Left hindlimb (tissue), 1 donor: ENCODE measurements at places on chromosomes 12 and 14.

DNA sequence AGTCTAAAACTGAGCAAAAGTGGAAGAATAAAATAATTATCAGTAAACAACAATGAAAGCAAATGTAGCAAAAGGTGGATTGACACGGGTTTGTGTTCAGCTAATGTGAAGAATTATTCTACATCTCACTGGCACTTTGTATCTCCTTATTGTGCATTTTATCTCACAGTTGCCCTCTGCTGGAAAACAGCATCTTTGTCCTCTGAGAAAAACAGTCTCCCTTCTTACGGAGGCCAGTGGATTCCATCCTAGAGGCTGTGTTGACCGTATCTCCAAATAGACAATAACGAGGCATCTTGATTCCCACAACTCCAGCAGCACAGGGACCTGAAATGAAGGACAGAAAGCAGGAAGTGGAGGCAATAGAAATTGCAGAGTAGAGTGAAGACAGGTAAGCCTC, 51.3 kb upstream of the PLBD1 start:
- DNase-seq = no peak

DNA sequence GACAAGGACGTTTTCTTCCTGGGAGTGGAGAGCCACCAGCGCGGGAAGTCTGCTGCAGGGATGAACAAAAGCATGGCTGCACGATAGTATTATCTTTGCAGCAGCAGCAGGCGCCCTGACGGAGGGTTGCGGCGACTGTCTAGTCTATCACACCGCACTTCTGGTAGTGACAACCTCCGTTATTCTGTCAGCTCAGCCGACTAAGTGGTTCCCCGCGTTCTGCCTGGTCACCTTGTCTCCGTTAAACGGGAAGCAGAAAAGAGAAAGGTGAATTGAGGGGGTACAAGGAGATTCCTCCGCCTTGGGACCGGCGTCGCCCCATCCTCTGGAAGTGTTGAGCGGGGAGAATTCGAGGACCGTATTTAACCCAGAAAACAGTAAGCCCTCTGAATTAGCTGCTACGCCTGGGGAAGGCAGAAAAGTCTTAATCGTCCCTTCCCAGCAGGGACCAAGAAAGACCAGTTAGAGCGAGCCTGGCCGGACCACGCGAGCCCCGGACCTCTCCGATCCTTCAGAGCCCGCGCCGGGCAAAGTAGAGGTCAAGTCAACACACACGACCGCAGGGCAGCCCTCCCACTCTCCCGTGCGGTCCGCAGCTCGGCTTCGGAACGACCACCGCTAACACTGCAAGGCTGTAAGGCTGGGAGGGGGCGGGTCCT, 536 bp upstream of the DAAM1 start:
- no peak for DNase-seq

DNA sequence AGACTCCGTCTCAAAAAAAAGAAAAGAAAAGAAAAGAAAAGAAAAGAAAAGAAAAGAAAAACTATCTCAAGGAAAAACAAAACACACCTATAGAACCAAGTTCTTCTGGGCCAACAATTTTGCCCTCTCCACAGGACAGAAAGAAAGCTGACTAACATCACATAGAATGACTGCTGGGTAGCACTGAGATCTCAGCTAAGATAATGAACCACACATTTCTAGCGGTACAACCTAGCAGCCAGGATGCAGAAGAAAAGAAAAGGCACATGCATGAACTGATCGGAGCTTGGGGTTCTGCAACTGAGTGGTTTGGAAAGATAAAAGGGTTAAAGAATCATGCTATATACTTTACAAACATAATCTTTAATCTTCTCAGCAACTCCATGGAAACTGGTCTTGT, 19.5 kb downstream of the TMED10 start:
- DNase-seq = no peak

DNA sequence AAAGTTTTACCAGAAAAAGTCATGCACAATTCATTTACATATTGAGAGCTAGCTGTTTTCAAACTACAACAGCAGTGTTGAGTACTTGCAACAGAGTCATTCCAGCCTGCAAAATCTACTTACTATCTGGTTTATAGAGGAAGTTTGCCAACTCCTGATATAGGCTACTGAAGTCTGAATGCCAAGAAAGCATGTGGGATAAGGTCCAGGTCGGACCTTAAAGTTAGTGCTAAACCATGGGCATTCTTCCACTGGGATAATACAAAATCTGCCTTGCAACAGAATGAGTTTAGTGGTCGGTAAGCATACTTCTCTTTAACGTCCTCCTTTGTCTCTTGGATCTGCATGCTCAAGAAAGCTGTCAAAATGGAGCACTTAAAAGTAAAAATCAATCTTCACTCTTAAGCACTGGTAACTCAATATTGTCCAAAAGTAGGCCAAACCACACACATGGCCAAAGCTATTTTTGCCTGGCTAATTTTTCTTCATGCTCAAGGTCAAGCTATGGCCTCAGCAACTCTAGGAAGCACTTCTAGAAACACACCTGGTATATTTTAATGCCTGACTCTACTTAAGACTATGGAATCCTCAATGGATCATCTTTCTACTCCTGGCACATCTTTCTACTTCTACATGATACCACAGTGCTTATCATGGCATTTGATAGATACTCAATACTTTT, 364.9 kb upstream of the KITLG start:
- no peak for DNase-seq

GRCh38 chr14:105632010-105632409, 105.6 kb downstream of the TMEM121 start:
- DNase-seq = no peak

DNA sequence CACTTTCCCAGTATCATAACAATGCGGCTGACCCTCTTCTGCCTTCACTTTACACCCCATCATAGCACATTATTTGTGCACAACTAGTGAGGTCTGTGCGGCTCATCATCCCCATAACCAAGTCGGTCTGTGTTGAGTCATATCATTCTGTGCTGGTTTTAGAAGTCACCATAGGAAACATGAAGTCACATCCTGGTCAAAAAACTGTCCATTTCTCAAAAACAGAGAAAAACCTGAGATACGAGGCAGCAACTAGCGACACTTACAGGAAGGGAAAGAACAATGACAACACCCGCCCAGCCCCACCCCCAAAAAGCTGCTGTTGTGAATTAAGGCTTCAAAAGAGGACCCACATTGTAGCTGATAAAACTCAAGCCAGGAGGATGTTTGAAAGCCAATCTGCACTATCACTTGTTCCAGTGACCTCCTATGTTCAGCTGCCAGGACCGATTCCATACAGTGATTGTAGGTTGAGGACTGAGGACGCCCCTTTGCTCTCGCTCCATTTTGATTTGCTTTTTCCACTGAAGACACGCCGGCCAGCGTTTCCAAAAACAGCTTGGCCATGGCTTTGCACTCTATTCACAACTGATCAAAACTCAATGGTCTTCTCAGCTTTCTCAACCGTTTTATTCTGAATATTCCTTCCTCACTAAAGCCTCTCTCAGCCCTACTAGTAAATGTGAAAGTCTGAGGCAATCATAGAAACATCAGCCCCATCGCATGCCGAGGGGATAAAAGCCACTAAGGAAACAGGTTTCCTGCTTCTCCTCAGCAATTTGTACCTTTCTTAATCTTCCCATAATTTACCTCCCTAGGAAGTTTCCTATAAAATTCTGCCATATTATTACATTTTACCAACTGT, 87.5 kb downstream of the DUSP16 start:
- no peak for DNase-seq
